ENCODE measurements at places on chromosomes 13 and 19. TPM values are rescaled to one million over a fixed set of nuclear protein-coding genes. Genes with fewer than 3 reads are reported as not detected.

Gene NKPD1
- total RNA-seq, result 0.73 TPM

Gene TNNT1
- 135 TPM for total RNA-seq

Gene NBEA
- total RNA-seq, result 1.9 TPM

Gene RAB20
- total RNA-seq, result 2.8 TPM

Gene KASH5
- not detected for total RNA-seq

Gene QPCTL
- total RNA-seq, result 6.5 TPM

Gene TPGS1
- total RNA-seq, result 17.2 TPM

Gene ATP8A2
- total RNA-seq, result not detected

Gene KLK8
- total RNA-seq, result not detected

Gene LONP1
- total RNA-seq, result 58.7 TPM
